ENCODE measurements at places on chromosomes 13 and 19.

- DNase-seq, result no peak
Observed at GRCh38 chr19:39444598-39445195, 685 bp upstream of the SUPT5H start.

- DNase-seq, result no peak
Observed at GRCh38 chr19:46591870-46592269, 9.3 kb upstream of the CALM3 start.

- DNase-seq, result no peak
Observed at GRCh38 chr13:82747958-82748357, 1134.3 kb downstream of the SLITRK1 start.

GRCh38 chr19:14146789-14147216 lies 10.4 kb upstream of the ASF1B start:
- no peak for DNase-seq

DNA sequence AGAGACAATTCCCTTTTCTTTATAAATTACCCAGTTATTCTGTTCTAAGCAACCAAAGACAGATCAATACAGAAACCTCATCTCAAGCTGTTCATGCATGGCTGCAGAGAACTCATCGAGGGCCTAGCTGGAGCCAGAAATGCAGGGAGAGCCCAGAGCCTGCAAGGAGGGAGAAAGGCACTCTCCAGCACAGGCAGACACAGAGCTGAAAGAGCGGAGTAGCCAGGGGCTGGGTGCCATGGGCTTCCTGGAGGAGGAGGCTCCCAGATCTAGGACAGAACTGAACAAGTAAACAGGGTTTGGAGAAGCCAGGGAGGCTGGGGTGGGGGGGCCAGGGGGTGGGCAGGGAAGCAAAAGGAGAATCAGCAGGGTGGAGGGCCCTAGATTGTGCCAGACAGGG lies 144.2 kb upstream of the ZNF507 start:
- no peak for DNase-seq

DNA sequence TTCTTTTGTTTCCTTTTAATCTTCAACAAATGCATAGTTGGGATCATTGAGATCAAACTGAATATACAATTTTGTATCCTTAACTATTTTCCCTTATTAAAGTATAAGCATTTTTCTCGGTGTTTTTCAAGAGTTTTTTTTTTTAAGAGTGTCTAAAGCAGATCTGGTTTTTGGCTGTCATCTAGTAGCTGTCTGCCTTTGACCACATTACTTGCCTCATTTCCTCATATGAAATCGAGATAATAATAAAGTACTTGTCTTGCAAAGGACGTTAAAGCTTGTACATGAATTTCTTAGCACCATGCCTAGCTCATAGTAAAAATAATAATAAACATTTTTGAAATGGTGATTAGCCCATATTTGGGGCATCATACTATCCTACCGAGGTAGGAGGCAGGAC lies 121.2 kb downstream of the PDS5B start:
- DNase-seq, result no peak

GRCh38 chr19:49557641-49558325 lies 22.6 kb downstream of the NOSIP start:
- DNase-seq, result no peak
